A549 treated with ZK216348 at 1 μM for 4 hours (cell line): ENCODE measurements at places on chromosomes 3 and 15. TPM values are rescaled to one million over a fixed set of nuclear protein-coding genes. Genes with fewer than 3 reads are reported as not detected.

CCR9 gene
- total RNA-seq = not detected in 5 replicates

ULK4 gene
- total RNA-seq = 3.9 to 12.9 TPM (median 4.3 TPM) in 5 replicates

FBXL22 gene
- total RNA-seq = 0.17 to 0.44 TPM (median 0.22 TPM) in 5 replicates

FMN1 gene
- 0.20 to 0.77 TPM (median 0.28 TPM) in 5 replicates for total RNA-seq

ITIH1 gene
- not detected in 5 replicates for total RNA-seq

MIX23 gene
- total RNA-seq = 46.5 to 103 TPM (median 49.9 TPM) in 5 replicates

LMAN1L gene
- total RNA-seq = not detected in 5 replicates

SKOR1 gene
- 0.05 to 0.08 TPM (median 0.06 TPM) in 4 of 5 replicates, not detected in the other for total RNA-seq

STAB1 gene
- 0.09 to 0.14 TPM in 2 of 5 replicates, not detected in the others for total RNA-seq

ERICH6 gene
- total RNA-seq = not detected in 5 replicates

VILL gene
- 0.21 TPM in 1 of 5 replicates, not detected in the others for total RNA-seq

TAGLN3 gene
- not detected in 5 replicates for total RNA-seq

CCR1 gene
- total RNA-seq = not detected in 5 replicates

STARD5 gene
- 0.76 to 2.3 TPM (median 1.8 TPM) in 5 replicates for total RNA-seq

AHSG gene
- total RNA-seq = 0.18 to 0.29 TPM in 2 of 5 replicates, not detected in the others

CGNL1 gene
- total RNA-seq = 0.71 to 1.1 TPM (median 0.85 TPM) in 5 replicates

GOLGA8T gene
- 1.1 to 2.8 TPM (median 2.0 TPM) in 5 replicates for total RNA-seq

ROPN1 gene
- total RNA-seq = not detected in 5 replicates

HESX1 gene
- total RNA-seq = 0.32 TPM in 1 of 5 replicates, not detected in the others

MDFIC2 gene
- total RNA-seq = not detected in 5 replicates

ARNT2 gene
- total RNA-seq = 13.2 to 19.2 TPM (median 16.0 TPM) in 5 replicates

SOX2 gene
- 0.52 to 0.72 TPM (median 0.60 TPM) in 5 replicates for total RNA-seq

MESP2 gene
- 0.44 to 0.95 TPM (median 0.65 TPM) in 4 of 5 replicates, not detected in the other for total RNA-seq

SEMA3G gene
- total RNA-seq = 0.07 to 0.15 TPM (median 0.12 TPM) in 5 replicates

CHRM5 gene
- 0.07 TPM in 1 of 5 replicates, not detected in the others for total RNA-seq

KNG1 gene
- total RNA-seq = 0.09 TPM in 1 of 5 replicates, not detected in the others

IL17RC gene
- total RNA-seq = 15.2 to 24.5 TPM (median 18.9 TPM) in 5 replicates

RAD18 gene
- 9.4 to 22.4 TPM (median 14.9 TPM) in 5 replicates for total RNA-seq

LRRC3B gene
- total RNA-seq = not detected in 5 replicates

VWA5B2 gene
- total RNA-seq = 0.29 to 0.46 TPM (median 0.38 TPM) in 5 replicates

GBE1 gene
- 24.0 to 31.7 TPM (median 28.0 TPM) in 5 replicates for total RNA-seq

CYP19A1 gene
- 0.14 to 0.30 TPM (median 0.18 TPM) in 5 replicates for total RNA-seq

SNUPN gene
- total RNA-seq = 31.0 to 35.0 TPM (median 33.4 TPM) in 5 replicates

CFAP44 gene
- 0.93 to 2.8 TPM (median 1.7 TPM) in 5 replicates for total RNA-seq

PPP1R14D gene
- total RNA-seq = 0.24 to 0.41 TPM in 2 of 5 replicates, not detected in the others

MKRN2OS gene
- total RNA-seq = not detected in 5 replicates

BCL2A1 gene
- 10.0 to 22.2 TPM (median 11.4 TPM) in 5 replicates for total RNA-seq

ENTPD3 gene
- total RNA-seq = not detected in 5 replicates

C3orf85 gene
- not detected in 5 replicates for total RNA-seq

SPINT1 gene
- total RNA-seq = 0.66 to 1.5 TPM (median 1.1 TPM) in 5 replicates

KCNH8 gene
- total RNA-seq = not detected in 5 replicates

KCNMB2 gene
- not detected in 5 replicates for total RNA-seq

C2CD4B gene
- total RNA-seq = 0.16 to 0.46 TPM (median 0.21 TPM) in 3 of 5 replicates, not detected in the others

SCAANT1 gene
- not detected in 5 replicates for total RNA-seq

CHRNA7 gene
- 2.8 to 5.2 TPM (median 3.6 TPM) in 5 replicates for total RNA-seq

SLC28A2 gene
- total RNA-seq = not detected in 5 replicates

CCDC13 gene
- total RNA-seq = 0.33 to 0.60 TPM (median 0.36 TPM) in 5 replicates

SNTN gene
- not detected in 5 replicates for total RNA-seq

FBXO40 gene
- total RNA-seq = not detected in 5 replicates

MYO9A gene
- total RNA-seq = 7.5 to 12.9 TPM (median 10.9 TPM) in 5 replicates

LACTB gene
- 20.4 to 41.9 TPM (median 27.6 TPM) in 5 replicates for total RNA-seq

CLSTN2 gene
- 0.01 to 0.05 TPM (median 0.02 TPM) in 5 replicates for total RNA-seq

SFMBT1 gene
- total RNA-seq = 7.7 to 9.2 TPM (median 9.1 TPM) in 5 replicates

POLQ gene
- total RNA-seq = 6.3 to 7.9 TPM (median 7.2 TPM) in 5 replicates

FAM81A gene
- 10.6 to 14.8 TPM (median 12.0 TPM) in 5 replicates for total RNA-seq

CLRN1 gene
- not detected in 5 replicates for total RNA-seq
